ENCODE measurements at places on chromosomes 3 and 15. TPM values are rescaled to one million over a fixed set of nuclear protein-coding genes. Genes with fewer than 3 reads are reported as not detected.

Gene VGLL3
- polyA plus RNA-seq = not detected

- no peaks in the 10 kb centered on the region for H3K4me1 ChIP-seq
- H3K36me3 ChIP-seq = no peaks in the 10 kb centered on the region
- no peak overlapping the region for H3K27ac ChIP-seq
- no peak for DNase-seq
Observed at GRCh38 chr15:85974348-85974705, 105.3 kb upstream of the AGBL1 start.

DNA sequence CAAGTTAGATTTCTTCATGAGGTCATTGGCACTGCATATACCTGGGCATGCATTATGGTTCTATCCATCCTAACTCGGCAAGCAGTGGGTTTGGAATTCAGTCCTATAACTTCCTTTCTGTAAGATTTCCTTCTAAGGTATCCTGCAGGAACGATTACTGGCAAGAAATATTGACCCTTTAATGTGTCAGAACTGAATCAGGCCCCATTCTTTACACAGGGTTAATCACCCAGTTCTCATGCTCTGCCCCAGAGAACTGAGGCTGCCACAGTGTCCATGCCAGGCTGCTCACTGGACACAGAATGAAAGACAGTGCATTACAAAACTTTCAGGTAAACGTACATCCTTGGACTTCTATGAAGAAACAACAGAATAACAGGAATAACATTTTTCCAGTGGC lies 108.9 kb downstream of the RPL22L1 start:
- H3K4me1 ChIP-seq = no peaks in the 10 kb centered on the region
- H3K27ac ChIP-seq = no peak overlapping the region
- no peaks in the 10 kb centered on the region for H3K36me3 ChIP-seq
- H3K27me3 ChIP-seq = no peaks in the 10 kb centered on the region

DNA sequence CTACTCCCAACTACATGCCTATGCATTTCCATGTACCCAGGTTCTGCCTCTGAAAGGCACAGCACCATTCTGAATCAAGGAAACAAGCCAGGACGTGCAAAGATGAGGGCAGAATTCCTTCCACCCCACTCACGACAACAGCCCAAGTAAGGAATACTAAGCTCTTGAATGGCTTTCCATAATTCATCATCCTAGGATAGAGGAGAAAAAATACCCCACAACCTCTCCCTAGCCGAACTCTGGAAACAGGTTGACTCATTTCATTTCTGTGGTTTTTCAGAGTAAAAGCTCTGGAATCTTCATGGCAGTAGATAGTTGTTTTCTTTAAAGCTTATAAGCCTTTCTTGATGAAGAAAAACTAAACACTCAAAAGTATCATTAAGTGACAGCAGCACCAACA lies 77.8 kb downstream of the PDZRN3 start:
- no peaks in the 10 kb centered on the region for H3K36me3 ChIP-seq
- no peaks in the 10 kb centered on the region for H3K27me3 ChIP-seq
- no peak overlapping the region for H3K27ac ChIP-seq
- H3K4me3 ChIP-seq = no peak overlapping the region
- no peak for DNase-seq
- no peaks in the 10 kb centered on the region for H3K4me1 ChIP-seq

DNA sequence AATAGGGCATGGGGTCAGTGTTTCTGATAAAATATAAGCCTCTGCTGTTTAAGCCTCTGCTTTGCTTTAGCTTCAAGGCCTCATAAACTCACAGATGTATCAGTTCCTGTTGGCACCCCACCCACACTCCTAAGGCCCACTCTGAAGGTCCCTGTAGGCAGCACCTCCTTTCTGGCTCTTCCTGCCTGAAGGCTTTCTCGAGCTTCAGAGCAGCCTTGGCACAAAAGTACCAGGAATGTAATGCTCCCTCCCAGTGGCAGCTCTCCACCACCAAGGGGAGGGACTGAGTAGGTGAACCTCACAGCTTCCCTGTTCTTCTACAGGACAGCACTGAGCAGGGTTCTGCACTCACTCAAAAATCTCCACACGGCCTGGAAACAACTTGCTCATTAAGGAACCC lies 102.2 kb downstream of the ABHD5 start:
- H3K4me1 ChIP-seq = no peaks in the 10 kb centered on the region
- no peak overlapping the region for H3K4me3 ChIP-seq
- DNase-seq = no peak
- no peak overlapping the region for H3K27ac ChIP-seq

Gene POLQ
- polyA plus RNA-seq = 0.09 TPM

Gene CHD2
- polyA plus RNA-seq = 70.0 TPM

DNA sequence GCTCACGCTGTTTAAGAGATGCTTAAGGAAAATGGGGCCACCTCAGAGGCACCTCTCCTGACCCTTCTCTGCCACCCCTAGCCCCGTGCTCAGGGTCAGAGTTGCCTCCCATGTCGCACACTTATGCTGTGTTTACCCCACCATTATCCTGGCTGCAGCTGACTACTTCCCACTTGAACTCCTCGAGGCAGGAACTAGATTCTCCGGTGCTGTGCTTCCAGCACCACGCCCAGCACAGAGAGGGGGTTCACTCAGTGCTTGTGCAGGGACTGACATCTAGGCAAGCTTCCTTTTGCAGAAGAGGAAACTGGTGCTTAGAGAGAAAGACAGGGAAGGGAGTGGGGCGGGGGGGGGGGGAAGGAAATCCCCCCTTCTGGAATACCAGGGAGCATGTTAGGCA lies 340.1 kb downstream of the RORA start:
- no peak overlapping the region for H3K4me3 ChIP-seq
- no peak overlapping the region for H3K27ac ChIP-seq
- DNase-seq = no peak
- H3K27me3 ChIP-seq = no peaks in the 10 kb centered on the region
